ENCODE measurements at places on chromosomes 13 and 19.

GRCh38 chr13:110402299-110403069 is 95.4 kb downstream of the COL4A2 start:
- no peak for DNase-seq

DNA sequence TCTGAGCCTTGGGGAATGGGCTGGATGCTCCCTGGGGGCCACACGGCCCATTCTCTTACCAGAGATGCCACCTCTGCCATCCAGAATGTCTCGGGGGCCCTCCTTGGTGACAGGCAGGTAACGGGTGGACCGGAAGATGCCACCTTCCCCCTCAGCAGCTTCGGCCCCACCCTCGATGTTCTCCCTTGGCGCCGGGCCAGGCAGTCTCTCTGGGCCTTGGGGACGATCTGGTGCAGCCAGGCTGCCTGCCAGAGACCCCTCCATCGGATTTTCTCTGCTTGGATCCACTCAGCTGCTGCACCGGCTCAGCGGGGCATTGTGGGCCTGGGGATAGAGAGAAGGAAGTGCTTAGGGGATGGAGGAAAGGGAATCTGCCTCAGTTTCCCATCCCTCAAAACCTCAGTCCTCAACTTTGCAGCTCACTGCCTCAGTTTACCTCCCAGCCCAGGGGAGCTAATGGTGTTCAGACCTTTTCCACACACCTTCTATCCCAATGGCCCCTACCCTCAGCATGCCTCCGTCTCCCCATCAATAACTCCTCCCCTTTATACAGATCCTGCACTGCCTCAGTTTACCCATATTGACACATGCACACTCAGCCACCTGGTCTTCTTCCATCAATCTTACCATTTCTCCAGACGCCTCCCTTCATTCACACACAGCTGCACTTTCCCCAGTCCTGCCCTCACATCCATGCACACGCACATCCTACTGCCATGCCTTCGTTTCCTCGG is 1.5 kb downstream of the WIZ start:
- DNase-seq = no peak

DNA sequence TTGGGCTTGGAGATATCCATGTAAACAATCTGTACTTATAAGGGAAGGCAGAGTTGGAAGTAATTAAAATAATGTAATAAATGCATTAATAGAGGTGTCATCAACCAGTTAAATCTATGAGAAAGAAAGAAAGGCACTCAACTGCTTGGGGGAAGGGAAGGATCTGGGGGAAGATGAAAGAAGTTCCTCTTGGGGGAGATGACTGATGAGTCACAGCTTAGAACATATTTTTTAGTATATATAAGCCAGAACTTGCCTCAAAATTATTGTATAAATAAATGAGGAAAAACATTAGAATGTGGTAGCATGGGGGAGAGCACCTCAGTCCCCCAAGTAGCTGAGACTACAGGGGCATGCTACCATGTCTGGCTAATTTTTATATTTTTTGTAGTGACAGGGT is 205.8 kb downstream of the GGACT start:
- DNase-seq = no peak

GRCh38 chr19:782185-782877 is 14.9 kb upstream of the PTBP1 start:
- no peak for DNase-seq

- DNase-seq = no peak
Measured at GRCh38 chr19:54725321-54725720, 1.1 kb downstream of the KIR3DL3 start.

- peak; percentile 83 for DNase-seq
Measured at GRCh38 chr19:53908106-53908934, 758 bp upstream of the CACNG7 start.

- DNase-seq = no peak
Measured at GRCh38 chr13:31896427-31896826, 135.1 kb upstream of the FRY start.

DNA sequence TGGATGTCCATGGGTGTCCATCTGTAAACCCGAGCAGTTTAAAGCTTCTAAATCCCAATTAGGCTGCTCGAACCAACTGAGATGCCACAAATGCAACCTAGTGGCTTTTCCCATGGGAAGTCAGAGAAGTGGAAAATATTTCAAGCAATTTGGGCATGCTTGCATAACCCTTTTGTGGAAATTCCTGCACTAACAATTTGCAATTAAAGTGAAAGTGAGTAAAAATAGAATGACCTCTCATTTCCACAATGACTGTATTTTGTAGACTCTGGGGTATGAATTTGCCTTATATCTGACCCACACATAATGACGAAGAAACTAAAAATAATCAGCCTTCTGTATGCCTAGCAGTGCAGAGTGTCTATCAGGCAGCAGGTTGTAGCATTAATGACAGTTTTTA is 91.8 kb upstream of the TSC22D1 start:
- DNase-seq = no peak

DNA sequence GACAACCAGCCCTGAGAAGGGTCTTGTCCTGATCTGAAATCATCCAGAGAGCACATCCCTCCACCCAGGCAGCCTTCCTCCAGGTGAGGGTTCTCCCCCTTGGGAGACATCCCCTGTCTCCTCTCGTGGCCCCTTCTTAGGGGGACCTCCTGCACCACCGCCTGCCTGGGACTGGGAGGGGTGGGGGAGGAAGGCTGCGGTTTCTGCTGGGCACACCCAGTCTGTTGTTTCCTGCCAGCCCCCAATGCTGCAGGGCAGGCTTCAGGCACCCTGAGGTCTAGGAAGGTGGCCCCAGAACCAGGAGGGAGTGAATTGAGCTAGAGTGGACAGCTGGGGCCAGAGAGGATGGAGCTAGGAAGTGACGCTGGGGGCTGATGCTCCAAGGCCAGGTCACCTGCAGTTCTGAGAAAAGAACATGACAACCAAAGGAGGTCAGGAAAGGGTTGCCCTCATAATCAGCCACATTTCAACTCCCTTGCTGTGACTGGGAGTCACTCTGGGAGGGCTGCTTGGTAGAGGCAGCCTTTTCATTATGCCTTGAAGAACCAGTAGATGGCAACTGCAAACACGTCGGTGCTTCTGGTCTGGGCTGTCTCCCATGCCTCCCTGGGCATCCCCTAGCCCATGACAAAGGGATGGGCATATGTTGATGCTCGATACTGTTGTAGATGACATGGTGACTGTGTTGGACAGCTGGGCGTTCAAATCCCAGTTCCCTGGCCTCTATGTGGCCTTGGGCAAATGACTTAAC is 1.4 kb downstream of the ARHGEF18 start:
- peak; percentile 60 for DNase-seq

GRCh38 chr19:57802269-57802668 is 12.4 kb downstream of the ZNF552 start:
- DNase-seq = no peak

DNA sequence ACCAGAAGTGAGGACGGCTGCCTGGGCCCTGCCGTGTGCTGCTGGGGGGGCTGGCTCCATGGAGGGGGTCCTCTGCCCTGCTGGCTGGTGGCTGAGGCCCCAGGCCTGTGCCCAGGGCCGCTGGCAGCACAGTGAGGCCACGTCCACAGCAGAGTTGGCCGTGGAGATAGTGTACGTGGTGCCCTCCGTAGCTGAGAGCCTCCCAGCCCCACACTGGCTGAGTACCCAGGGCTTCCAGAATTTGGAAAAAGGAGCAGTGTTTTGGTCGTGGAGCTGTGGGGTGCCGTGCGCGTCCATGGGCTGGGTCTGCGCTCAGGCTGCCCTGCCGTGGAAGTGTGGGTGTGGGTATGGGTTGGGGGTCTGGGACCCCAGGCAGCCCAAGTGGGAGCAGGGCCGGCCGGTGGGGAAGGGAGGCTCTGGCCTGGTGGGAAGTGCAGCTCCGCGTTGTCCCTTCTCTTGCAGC is 5.9 kb downstream of the PTBP1 start:
- peak; percentile 80 for DNase-seq

- no peak for DNase-seq
Measured at GRCh38 chr13:109744512-109745051, 41.8 kb downstream of the IRS2 start.

GRCh38 chr19:29450812-29451211 is 75.0 kb upstream of the VSTM2B start:
- no peak for DNase-seq

DNA sequence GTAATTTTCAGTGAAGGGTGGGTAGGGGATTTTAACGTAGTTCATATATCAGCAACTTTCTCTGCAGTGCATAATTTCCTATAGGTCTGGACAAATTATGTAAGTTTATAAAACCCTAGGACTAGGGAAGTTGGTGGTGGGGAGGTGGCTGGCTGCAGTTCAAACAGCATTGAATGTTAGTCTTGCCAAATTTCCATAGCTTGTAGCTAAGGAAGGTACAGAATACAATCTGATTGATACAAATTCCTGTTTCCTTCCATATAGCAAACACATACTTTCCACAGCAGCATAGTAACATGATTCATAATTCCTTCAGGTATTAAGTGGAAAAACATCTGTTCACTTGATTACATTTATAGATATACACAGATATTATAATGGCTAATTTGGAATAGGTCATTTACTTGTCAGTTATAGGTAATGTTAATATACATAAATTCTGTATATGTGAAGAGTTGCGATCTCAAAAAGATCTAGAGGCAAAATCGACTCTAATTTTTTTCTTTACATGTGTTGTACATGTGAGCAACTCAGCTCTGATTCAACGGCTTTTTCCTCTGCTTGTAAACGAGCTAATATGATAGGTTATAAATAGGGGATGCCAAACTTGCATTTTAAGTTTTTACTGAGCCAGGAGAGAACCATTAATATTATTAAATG is 233.4 kb upstream of the CSNK1A1L start:
- no peak for DNase-seq

GRCh38 chr13:76711550-76712182 is 174.5 kb downstream of the KCTD12 start:
- no peak for DNase-seq

- no peak for DNase-seq
Measured at GRCh38 chr19:33796164-33796875, at the start of gene KCTD15. KCTD15 (plus strand) TSS chr19:33796870; CDS start chr19:33800455, 3,585 bp downstream.

DNA sequence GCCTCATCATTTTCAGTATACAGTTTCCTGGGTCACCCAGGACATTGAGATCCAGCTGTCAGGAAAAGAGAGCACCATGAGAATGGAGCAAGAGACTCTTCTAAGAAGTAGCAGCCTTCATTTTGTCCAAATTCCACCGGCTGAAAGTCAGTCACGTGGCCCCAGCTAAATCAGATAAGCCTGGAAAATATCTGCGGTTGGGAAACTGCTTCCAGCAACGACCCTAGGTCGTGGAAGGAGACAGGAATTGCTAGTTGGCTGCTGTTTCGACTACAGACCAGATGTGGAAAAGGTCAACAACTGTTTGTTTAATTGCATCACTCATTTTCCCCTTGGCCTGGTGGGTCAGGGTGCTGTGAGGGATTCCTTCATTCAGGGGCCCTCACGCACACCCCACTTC is 107.0 kb downstream of the ZNF536 start:
- no peak for DNase-seq

DNA sequence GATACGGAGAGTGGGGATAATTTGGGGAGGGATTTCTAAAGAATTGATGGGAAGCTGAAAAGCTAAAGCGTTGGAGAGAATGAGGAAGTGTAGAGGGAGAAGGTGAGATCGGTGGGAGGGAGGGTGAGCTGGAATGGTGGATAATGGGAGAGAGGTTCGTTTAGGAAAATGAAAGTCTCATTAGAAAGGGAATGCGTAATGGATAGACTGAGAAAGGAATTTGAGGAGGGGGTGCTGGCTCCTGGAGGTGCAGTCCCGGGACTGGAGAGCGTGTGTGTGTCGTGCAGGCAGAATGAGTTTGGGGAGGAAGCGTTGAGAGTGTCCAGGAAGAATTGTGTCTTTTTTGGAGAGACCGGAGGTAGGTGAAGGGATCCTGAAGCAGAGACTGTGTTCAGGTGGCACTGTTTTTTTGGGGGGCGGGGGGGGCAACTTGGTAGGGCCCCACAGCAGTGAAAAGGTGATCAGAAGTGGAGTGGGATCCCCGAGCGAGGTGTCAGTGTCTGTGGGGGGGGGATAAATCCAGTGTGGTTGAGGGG is 1.4 kb downstream of the ACTN4 start:
- DNase-seq = no peak

DNA sequence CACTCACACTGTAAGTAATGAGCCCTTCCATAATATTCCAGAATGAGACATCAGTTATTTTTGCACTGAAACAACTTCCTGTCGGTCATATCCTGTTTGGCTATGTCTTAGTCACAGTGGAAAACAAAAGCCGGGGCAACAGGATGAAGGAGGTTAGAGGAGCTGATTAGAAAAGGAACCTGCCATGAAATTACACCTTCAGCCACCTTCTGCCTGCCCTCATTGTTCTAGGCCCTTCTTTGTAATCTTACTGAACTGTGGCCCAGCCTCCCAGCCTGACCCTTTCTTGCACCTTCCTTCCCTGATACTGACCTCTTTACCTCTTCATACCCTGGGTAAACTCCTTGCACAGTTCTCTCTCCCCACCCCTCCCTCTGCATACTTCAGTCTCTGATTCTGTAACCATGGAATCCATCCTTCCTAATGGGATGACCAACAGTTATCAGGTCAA is 67.3 kb downstream of the DOCK9 start:
- DNase-seq = no peak

DNA sequence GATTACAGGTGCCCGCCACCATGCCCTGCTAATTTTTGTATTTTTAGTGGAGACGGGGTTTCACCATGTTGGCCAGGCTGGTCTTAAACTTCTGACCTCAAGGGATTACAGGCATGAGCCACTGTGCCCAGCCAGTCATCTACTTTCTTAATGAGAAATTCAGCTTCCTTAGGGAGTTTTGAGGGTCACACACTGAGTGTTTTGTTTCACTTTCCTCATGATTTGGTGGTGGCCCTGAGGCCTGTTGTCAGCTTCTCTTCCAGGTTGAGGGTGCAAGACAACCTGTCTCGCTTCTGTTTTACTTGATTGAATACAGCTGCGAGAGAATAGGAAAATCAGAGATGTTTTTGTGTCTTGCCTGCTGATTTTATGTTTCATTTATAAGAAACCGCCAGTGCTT is 9.9 kb downstream of the FRY start:
- DNase-seq = no peak

DNA sequence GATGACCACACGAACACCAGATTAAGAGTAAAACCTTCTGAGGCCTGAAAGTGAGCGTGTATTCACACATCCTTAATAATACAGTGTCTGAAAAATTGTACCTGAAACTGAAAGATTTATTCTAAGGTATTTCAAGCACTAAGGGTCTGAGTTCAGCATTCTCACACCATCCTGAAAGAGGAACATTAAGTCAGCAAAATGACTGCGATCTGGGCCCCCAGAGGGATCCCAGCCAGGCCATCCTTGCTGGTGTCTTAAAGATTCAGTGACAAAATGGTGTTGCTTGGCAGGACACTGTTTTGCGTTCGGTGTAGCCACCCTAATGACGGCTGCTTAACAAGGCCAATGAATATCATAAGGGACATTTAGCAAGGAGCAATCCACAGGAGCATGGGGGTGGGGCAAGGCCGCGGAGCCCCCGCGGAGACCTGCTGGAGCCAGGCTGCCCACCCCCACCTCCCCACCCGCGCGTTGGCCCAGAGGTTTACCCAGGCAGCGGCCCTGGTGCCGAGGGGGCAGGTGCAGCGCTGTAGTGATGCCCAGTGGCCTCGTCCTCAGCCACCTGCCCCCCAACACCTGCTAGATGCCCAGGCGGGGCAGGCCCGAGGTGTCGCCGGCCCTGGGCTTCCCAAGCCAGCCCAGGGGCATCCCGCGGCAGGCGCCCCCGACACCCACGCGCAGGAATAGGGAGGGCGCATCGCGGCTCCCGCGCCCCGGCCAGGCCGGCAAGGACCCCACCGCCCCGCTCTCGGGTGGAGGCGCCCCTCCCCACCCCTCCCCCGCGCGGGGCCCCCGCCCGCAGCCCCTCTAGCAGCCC is 742 bp downstream of the NALCN start:
- peak; percentile 79 for DNase-seq
